Stimulated activated CD8-positive, alpha-beta memory T cell treated with anti-CD3 and anti-CD28 coated beads, Interleukin-15, amount 100 ng/mL, for 48 hours (primary cell): ENCODE measurements at places on chromosomes 3 and 15.

- DNase-seq, result no peak
These were observed 20.9 kb upstream of the SPPL2A start for GRCh38 chr15:50786438-50786837.

- DNase-seq, result no peak
These were observed 188.8 kb downstream of the FEZF2 start for GRCh38 chr3:62184559-62184958.

DNA sequence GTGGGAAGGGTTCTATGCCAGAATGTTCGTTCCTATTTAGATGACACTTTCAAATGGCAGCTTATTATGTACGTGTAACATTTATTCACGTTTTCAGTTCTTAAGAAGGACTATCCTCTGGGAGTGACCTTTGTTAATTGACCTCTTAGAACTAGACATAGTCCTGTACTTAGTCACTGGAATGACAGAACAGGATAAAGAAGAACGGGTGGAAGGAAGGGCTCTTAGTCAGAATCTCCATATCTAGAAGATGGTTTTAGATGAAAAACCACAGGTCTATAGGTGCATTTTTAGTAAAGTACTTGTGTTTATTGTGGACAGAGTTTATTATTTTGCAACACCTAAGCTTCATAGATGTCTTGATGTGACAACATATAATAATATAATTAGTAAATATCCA, 6.5 kb downstream of the METTL6 start:
- DNase-seq, result no peak

DNA sequence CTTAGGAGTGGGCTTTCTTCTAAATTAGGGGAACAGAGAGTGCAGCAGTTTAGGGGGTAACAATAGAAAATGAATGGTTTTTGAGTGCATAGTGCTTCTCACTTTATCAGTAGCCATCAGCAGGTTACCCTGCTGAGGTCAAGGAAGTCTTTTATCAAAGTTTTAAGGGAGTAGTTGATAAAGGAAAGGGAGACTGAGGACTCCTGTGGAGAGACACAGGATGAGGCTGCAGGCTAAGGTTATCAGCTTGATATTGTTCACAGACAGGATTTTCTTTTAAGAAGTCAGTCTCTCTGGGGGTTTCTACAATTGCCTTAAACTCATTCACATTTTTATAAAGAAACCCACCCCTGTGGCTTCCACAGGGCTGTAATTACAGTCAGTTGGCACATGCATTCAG, 205.0 kb downstream of the AGBL1 start:
- no peak for DNase-seq

DNA sequence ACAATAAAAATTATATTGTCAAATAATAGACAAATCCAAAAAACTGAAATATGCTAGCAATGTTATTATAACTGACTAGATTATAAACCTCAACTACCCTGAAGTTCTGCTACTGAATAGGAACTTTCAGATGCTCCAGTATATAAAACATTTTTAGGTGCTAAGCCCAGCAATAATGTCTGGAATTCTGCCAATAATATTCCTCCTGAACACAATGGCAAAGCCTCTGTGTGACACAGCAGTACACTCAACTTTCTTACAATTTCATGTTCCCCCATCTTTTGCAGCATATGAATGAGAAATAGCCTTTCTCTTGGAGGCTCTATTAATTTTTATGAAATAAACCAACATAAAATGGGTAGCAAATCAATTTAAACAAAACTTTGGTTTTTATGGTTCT, 29.5 kb downstream of the ATOSA start:
- DNase-seq, result no peak

DNA sequence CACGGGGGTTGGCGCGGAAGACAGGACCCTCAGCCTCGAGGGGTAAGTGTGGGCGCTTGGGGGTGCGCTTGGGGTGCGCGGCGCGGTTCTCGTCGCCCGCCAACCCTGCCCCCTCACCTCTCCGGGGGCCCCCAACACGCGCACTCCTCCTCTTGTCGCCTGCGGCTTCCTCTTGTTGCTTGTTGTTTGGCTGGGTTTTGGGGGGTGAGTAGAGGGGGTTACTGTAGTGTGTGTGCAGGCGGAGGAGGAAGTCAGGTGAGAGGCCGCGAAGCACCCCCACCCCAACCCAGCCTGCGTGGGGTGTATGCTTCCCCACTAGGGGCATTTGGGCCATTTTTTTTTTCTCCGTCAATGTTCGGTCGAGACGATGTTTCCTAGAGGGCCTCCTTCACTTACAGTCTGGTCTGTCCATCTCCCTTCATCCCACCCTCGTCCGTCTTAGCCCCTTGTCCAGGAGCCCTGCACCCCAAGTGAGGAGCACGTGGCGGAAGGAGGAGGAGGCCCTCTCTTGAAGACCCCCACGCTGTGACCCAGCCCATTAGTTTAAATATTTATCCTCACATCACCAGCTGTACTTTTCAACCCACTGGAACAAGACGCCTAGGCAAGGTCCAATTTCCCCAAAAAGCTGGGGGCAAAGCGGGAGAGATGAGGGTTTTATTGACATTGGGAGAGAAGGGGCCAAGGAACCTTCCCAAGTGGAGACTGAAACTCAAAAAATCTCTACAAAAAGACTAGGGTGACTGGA, 20.4 kb upstream of the SATB1 start:
- peak; percentile 75 for DNase-seq

DNA sequence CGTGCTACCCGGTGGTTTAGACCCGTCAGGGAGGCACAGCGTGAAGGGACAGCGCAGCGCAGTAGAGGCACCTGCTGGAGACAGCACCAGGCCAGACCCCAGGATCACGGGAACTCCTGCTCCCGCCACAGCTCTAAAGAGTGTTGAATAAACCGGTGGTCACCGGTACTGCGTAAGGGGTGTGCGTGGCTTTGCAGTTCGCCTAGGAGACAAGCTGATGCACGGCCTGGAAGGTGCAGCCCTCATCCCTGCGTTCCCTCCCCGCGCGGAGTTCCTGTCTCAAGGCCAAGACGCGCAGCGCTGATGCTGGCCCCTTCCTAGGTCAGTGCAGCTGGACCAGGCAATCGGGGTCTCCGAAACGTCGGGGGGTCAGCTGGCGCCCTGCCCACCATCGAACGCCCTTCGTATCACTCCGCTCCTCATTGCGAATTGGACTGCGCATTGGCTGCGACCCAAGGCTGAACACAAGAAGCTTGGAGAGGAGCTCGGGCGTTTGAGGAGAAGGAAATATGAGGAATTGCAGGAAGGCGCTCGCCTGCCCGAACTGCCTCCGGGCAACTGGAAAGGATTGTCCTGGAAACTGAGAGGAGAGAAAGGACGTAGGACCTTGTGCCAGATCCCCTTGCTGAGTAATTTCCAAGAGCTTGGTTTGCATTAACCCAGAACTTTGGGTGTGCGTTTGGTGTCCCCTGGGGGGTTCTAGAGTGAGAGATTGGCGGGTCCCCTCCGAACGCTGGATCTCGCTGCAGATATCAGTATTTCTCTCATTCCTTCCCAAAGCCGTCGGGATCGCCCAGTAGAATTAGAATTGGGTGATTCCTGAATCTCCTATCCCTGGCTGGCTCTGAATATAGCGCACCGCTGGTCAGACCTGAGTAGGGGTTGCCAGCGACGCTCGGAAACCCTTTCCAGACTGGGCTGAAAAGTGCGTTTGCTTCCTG, 2.3 kb upstream of the SOX14 start:
- DNase-seq, result no peak

GRCh38 chr3:77319711-77320110, 279.8 kb downstream of the ROBO2 start:
- DNase-seq, result no peak

DNA sequence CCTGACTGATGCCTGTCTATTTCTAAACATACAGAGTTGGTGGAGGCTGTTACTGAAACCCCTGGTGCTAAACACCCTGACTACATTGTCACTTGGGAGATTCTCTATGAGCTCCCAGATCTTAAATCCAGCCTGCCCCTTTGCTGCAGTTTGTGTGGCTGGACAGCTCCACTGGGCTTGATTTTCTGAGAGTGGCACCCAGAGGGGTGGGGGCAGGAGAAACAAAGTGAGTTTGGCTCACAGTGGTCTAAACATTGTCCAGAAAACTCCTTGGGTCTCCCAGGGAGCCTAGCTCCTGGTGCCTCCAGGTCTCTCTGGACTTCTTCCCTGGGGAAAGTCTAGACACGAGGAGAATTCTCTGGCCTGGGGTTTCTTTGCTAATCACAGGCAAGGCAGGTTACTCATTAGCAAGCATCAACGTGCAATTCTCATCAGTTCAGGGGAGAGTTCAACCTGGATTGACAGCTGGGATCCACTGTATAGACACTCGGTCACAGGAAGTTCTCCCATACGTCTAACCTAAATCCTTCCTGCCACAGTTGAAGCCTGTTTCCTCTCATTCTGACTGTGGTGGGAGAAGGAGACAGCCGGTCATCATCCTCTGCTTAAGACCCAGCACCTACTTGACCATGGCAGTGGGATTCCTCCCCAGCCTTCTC, 7.1 kb upstream of the DLL4 start:
- DNase-seq, result no peak

DNA sequence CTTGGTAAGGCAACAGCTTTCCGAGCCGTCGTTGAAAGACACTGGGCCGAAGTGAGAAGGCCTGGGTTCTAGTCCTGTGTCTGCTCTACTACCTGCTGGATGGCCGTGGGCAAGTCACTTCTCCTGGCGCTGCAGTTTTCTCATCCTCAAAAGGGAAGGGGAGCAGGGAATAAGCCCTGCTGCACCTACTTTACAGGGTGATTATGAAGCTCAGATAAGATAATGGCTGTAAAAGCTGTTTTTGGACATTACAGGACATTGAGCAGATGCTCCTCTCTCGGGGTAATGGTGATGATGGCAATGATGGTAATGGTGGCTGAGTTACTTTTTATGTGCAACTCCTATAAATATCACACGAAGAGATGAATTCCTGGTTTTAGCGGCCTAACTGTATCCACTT, 152.6 kb downstream of the FAM43A start:
- no peak for DNase-seq

DNA sequence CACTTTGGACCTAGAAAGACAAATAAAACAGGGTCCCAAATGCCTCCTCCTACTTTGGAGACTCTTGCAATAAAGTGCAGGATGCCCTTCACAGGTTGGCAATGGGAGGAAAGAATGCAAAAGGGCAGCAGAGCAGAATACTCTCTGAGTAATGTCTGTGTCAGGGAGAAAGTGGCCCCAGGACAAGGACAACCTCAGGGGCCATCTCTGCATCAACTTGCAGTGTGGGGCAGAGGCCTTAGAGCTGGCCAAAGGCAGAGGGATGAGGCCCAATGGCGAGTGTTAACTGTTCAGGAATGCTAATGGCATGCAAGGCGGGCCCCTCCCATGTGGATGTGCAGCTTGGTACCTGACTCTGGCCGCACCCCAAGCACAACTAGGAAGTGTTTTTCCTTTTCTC, 8.4 kb downstream of the UPK1B start:
- DNase-seq, result no peak

DNA sequence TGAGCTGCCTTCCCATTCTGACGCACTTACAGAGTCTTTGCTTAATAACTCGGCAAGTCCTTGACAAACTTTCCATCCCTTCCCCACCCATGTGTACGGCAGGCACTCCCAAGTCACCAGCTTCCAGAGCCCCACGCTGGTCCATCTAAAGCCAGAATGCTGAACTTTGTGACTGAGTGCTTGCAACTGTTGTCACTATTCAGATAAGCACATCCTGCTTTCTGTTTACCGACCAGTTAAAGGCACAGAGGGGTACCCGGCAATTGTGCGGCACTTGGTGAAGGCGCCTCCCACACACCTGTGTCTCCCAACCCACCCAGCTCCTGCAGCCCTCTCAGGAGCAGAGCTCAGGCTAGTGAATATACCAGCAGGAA, 430.6 kb downstream of the FOXP1 start:
- DNase-seq, result no peak

GRCh38 chr15:81275711-81276392, 48.1 kb downstream of the STARD5 start:
- DNase-seq, result no peak

DNA sequence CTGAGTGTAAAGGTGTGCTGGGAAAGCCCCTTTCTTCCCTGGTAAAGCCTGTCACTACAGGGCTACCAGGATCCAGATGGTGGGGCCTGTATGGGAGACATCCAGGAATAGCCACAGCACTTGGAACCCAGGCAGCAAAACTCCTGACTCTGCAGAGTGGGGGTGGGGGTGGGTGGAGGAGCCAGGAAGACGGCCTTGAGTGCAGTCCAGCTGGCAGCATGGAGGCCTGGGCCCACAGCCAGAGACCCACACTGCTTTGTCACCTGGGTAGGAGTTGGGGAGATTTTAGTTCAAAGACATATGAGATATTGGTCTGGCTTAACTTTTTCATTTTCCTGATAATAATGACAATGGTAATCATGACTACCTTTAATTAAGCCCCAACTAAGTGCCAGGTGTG, 116.7 kb upstream of the MRPS22 start:
- DNase-seq, result no peak

- DNase-seq, result no peak
These were observed 29.1 kb downstream of the CRYGS start for GRCh38 chr3:186515125-186515524.

GRCh38 chr3:177427540-177427939, 230.3 kb upstream of the TBL1XR1 start:
- DNase-seq, result no peak

GRCh38 chr15:61983081-61983480, 77.2 kb downstream of the VPS13C start:
- no peak for DNase-seq

- no peak for DNase-seq
These were observed 30.7 kb downstream of the NPTN start for GRCh38 chr15:73602446-73602843.

- DNase-seq, result no peak
These were observed 18.6 kb downstream of the POMGNT2 start for GRCh38 chr3:43087249-43087776.

DNA sequence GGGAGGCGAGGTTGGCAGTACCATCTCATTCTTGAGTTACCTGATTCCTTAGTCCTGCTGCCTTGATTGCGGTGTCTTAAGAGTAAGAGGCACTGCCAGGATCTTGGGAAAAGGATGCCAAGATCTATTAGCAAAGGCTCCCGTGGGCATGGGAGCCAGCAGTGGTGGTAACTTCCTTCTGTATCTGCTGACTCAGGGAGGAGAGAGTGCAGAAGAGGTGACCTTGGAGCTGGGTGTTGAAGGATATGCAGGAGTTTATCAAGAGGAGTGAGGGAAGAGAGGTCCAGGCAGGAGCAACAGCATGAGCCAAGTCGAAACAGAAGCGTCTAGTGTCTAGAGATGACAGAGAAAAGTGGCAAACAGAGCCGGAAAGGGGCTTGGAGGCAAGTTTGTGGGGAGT, 4.5 kb downstream of the MESP2 start:
- DNase-seq, result no peak

DNA sequence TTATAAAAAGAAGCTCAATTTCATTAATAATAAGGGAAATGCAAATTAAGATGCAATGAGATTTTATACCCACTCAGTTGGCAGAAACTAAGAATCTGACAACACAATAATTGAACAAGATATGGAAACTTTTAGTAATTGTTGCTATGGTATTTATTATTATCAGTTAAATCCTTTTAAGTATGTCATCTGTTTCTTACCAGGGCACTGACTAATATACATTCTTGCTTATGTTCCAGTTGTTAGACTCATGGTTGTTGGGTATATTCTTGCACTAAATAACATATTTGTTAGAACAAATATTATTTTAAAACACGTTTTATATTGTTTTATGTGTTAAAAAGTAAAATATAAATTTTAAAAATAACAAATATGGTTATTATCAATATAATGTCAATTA, 690.3 kb downstream of the MECOM start:
- no peak for DNase-seq
